ENCODE measurements at places on chromosomes 1 and 21.

GRCh38 chr21:22200378-22201092 lies 1202.3 kb downstream of the NCAM2 start:
- peak; percentile 2 for DNase-seq

- peak; percentile 63 for DNase-seq
Measured at GRCh38 chr1:109933856-109934711, 23.4 kb downstream of the CSF1 start.

DNA sequence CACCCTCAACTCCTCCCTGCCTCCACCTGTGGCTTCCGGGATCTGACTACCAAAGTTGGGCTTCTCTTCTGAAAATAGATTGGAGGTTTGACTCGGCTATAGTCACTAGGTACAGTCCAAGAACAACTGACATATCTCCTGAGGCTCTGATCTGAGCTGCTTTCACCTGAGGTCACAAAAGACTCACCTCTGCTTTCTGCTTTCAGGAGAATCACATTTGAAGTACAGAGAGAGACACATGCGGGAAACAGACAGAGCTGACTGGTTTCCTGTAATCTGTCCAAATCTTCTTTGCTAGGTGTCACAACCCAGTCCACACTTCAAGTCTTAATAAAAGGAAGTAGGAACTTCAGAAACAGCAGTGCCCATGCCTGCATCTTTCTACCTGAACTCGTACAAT lies 245.4 kb upstream of the CHRM3 start:
- DNase-seq = no peak

GRCh38 chr1:104406728-104407127 lies 657.0 kb downstream of the AMY1C start:
- no peak for DNase-seq

DNA sequence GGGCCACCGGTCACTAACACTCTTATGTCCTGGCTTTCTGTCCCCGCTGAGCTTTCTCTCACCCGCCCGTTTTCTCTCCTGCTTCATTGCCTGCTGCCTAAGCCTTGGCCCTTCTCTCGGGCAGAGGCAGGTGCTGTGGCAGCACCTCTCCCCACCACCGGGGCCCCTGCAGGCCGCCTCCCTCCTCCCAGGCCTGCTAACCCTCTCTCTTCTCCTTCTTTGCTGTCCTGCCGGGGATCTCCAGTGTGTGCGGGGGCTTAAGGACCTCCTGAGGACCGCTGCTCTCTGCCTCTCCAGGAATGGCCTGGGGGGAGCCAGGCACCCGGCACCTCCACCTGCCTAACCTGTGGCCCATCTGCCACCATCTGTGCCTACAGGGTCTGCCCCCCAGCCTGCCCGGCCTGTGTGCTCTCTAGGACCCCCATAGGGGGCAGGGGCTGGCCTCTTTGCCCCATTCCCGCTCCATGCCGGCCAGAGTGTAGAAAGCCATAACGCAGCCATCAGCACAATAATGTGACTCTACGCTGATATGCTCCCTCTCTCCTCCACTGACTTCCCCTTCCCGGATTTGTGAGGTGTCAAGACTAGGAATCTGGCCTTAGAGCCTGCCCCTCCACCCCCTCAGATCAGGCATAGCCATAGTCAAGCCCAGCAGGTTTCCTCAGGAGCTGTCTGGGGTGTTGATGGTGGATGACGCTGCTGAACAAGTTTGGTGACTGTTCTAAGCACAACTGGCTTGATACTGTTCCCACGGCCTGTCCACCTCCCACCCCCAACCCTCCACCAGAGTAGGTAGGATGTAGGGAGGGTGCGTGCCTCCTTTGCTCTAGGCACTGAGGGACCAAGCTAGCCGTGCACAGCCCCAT lies 6.1 kb upstream of the SFN start:
- no peak for DNase-seq

GRCh38 chr1:25737130-25737529 lies 62.9 kb upstream of the SELENON start:
- DNase-seq = no peak

GRCh38 chr1:74548961-74549750 lies 36.7 kb upstream of the LRRC53 start:
- no peak for DNase-seq

- DNase-seq = no peak
Measured at GRCh38 chr1:220281159-220281574, 8.9 kb upstream of the RAB3GAP2 start.

DNA sequence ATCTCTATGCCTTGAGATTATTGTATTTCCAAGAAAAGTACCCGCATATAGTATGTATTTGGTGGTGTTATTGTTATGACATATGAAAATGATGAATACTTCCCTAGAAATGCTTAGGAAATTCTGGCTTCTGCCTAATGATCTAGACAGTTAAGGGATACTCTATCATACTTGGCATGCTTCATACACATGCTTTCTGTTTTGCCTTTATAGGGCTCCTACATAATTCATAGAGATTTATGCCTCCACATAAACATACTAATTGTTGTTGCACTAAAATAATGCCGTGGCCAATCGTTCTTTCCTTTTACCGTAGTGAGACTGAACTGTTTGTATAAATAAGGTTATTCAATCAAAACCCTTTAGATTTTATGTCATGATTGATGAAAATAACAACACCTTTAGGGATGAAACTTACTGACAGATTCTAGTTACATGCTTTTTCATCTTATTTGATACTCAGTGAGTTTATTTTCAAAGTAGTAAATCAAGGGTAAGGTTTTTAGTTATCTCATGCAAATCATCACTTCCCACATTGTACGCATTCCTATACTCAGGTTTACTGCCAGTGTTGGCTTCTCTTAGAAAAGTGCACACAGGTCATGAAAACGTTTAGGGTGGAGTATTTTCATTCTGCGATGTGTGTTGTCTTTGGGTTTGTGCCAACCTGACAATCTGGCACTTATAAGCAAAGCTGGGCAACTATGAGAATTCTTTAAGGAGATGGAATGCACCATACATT lies 40.5 kb upstream of the SCYL3 start:
- no peak for DNase-seq

DNA sequence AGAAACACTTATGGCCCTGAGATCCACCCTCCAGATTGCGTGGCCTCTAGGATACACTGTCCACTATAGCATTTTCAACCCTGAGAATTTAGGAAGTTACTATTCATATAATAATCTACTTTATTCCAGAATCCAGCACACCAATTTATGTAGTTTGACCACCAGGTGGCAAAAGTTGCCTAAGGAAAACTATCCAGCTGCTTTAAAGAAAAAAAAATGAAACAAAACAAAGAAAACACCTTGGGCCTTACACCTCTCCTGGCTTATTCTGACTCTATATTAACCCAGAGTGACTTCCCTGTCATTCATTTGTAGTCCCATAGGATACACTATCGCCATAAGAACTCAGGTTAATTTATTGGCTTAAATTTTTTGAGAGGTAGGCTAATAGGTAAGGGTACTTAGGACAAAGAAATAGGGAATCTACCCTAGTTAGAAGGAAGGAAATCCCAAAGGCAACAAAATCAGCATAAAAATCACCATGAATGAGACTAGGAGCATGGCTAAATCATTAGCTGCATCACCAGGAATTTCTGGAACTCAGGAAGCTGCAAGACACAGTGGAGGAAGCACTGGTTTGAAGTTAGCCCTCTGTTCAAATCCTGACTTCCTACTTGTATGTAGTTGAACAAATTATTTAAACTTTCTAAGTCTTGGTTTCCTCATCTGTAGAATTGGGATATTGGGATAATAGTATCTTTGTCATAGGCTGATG lies 107.5 kb downstream of the SPAG17 start:
- DNase-seq = peak; percentile 49

GRCh38 chr1:148379170-148379500 lies 104.0 kb downstream of the PPIAL4G start:
- no peak for DNase-seq

- peak; percentile 6 for DNase-seq
Measured at GRCh38 chr1:193707271-193708021, 521.0 kb upstream of the B3GALT2 start.

DNA sequence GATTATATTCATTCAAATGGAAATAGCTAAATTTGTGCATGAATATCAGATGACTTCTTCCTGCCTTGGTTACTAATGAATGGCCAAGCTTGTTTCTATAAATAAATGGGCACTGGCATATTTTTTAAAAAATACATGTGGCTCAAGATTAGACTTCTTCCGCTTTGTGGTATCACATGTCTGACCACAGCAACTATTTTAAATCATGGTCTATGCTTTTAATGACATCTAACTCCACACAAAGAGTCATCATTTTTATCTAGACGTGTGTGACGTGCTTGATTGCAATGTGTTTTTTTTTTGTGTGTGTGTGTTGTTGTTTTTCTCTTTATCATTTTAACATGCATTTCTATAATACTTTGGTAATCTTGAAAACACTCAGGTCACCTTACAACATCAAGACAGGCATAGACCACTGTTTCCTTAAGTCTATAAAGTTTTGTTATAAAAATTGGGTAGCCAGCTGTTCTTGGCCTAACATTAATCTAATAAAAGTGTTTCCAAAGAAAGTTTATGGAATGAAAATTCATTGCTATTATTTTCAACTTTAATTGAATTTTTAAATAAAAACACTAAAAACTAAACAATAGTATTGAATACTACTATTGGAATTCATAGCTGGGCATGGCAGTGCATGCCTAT lies 29.5 kb downstream of the RGS1 start:
- DNase-seq = no peak

DNA sequence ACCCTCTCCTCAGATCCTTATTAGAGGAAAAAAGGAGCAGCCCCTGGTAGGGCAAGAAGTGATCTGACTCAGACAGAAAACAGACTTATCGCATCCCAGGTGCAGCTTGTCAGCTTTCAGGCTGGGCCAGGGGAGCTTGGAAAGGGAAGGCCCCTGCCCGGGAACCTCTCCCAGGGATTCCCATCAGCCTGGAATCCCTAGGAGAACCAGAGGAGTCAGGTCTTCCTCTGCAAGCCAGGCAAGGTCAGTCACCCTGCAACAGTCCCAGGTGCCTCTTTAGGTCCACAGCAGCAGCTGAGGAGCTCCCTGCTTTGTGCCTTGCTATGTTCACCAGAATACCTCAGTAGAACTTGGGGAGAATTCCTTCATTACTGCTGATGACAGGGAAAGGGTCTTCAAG lies 2.9 kb upstream of the PRAMEF12 start:
- DNase-seq = no peak

- DNase-seq = no peak
Measured at GRCh38 chr1:69766431-69767180, 198.9 kb downstream of the LRRC7 start.

DNA sequence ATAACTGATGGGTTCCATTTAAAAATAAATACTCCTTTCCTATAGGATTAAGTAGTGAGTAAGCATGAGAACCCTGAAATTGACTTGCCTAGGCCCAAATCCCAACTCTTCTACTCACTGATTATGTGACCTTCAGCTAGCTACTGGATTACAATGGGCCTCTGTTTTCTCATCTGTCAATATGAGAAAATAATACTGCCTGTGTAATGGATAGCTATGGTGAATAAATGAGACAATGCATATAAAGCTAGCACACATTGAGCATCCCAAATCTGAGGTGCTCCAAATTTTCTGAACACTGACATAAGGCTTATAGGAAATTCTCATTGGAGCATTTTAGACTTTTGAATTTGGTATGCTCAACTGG lies 5.3 kb upstream of the LRRC8C start:
- DNase-seq = no peak

DNA sequence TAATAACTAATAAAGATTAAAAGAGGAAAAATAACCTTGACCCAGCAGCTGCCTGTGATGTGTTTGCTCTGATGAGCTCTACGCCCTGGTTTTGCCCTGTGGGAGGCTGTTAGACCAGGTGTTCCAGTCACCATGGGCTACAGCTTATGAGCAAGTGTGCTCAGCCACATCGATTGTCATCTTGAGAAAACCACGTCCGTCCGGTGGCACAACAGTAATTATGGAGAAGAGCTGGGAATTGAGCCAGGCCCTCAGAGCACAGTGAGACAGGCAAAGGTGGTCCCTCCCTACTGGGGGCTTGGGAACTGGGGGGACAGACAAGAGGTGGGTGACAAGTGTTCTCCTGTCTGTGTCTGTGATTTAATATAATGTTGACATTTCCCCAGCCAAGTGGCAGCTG lies 420.5 kb downstream of the MATN1 start:
- DNase-seq = no peak

GRCh38 chr1:39890880-39891279 lies 7.6 kb upstream of the TRIT1 start:
- no peak for DNase-seq

DNA sequence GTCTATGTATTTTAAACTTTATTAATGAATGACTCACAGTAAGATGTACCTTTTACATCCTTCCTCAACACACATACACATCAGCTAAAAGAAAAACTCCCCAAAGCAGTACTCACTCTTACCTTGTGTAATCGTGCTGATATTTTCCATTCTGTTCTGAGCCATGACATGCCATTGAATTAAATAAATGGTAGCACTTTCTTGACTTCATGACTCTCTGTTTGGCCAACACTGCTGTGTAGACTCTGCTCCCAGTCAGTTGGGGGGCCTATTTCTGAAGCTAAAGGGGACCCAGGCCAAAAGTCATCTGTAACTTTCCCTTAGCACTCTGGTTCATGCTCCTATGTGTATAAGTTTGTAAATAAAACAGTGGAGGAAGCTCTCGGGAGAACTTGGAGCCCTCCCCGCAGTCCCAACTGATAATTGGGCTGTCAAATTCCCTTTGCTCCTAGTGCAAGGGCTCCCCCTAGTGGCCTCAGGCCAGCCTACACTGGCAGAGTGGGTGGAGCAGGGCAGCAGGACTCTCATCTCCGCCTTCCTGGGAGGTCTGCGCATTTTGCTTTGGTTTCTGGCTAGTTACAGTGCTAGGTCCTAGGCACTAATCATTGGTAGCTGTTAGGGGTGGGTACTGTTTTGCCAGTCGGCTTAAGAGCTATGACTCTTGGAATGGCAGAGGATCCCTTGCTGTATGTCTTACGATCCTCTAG lies 1.7 kb upstream of the FYB2 start:
- DNase-seq = peak; percentile 75

DNA sequence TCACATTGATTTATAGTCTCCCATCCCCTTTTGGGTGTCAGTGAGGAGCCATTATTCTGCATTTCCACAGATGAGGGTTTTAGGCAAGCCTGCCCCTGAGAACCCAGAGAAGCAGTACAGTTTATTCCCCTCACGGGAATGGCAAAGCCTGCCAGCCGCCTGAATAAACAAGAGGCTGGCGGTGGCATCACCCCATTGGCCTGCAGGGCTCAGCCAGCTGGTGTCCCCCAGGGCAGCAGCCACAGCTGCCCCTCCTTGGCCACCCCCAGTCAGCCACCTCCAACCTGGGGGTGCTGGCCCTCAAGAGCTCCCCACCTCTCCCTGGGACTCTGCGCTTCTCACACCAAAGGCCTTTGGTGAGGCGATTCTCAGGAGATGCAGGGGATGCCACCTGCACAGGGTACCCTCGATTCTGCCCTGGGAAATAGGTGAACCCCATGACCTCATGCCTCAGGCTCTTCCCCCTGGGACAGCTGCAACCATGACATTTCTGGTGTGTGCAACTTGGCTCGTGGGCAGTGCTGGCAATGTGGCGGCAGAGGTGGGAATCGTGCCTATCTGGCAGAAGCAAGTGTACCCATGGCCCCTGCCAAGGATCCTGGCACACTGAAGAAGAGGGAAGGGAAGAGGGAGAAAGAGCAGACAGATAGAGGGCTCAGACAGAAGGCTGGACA lies 14.0 kb downstream of the OLFML2B start:
- DNase-seq = no peak

All from small intestine (tissue), 16 donors.